ENCODE measurements at places on chromosomes 3 and 15.

GRCh38 chr3:100575704-100576103 is 33.7 kb upstream of the ADGRG7 start:
- no peak for DNase-seq

GRCh38 chr15:44033894-44034293 is 161.2 kb downstream of the FRMD5 start:
- peak; percentile 27 for DNase-seq

- no peak for DNase-seq
These were observed 16.5 kb upstream of the CYP11A1 start for GRCh38 chr15:74383695-74384565.

DNA sequence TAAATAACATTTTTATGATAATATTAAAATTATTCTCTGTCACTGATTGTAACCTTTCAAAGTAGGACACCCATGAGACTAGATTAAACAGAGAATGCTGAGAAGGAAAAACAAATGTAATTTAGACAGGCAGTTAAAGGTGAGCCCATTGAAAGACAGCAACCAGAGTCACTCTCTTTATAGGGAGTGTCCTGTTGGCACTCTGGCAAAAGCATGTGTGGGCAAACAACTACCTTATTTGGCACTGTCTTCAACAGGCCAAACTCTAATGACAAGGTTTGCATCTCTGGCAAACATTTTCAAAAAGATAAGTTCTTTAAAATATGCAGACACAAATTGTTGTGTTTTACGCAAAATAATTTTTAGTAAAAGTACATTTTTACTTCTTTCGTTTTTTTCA is 29.8 kb downstream of the NFKBIZ start:
- no peak for DNase-seq

DNA sequence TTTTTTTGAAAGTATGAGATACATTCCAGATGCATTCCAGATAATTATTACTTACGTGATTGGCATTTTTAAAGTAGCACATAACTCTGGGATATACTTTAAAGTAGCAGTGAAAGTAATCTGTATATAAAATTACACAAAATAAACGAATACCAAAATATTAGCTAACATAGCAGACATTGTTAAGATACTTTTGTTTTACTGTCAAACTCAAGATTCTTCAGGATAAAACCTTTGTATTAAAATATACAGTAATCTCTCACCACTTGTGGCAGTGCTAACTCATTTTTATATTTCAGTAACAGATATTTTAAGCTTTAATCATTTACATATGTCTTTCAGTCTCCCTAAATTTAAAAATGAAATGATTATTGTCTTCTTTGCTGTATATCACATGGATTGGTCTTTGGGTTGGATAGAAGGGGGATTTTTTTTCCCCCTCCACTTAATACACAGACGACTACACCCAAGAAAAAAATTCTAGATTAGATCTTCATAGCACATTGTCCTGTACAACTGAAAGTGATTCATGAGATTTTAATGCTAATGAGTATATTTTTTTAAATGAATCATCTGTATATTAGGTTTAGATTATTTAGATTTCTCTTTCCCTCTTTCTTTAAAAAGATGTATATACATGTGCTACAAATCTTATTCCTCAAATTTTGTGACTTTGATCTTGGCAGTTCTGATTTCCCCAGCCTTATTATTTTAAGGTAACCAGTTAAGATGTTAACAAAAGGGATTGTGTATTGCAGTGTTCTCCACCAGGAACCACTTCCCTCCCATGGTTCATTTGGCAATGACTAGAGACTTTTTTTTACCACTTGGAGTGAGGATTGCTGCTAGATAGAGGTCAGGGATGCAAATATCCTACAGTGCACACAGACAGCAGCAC is 24.5 kb upstream of the EBLN2 start:
- no peak for DNase-seq

DNA sequence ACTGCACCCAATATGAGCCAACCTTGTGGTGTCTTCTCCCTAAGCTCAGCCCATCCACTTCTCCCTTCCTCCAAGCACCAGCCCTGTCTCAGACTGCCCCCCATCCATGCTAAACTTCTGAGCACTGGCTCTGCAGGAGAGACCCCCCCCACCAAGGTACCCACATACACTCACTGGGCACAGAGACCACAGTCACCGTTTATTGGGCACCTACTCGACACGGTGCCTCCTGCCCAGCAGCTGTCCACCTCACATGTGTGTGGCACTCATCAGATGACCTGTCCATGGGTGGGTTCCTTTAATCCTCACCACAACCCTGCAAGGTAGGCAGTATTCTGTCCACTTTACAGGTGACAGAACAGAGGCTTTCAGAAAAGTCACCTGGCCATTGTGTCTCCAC is 22.3 kb upstream of the SFMBT1 start:
- DNase-seq: no peak

DNA sequence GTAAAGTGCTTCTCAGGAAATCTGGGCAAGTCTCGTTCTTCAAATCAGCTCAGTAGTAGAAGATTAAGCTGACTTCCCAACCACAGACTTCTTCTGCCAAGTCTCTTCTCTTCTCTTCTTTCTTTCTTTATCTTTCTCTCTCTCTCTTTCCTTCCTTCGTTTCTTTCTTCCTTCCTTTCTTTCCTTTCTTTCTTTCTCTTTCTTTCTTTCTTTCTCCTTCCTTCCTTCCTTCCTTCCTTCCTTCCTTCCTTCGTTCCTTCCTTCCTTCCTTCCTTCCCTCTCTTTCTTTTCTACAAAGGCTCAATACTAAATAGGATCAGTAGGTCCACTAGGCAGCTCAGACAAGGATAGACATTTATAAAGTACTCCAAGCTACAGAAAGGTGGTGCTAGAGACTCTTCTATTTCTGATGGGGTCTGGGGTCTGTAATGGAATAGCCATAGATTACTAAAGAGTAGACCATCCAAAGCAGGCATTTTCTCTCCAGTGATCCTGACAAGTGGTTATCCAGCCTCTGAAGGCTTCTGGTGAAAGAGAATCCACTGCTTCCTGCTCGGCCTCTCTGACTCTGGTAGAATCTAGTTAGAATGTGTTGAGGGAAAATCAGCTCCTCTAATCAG is 100.8 kb downstream of the TPRG1 start:
- DNase-seq: no peak

DNA sequence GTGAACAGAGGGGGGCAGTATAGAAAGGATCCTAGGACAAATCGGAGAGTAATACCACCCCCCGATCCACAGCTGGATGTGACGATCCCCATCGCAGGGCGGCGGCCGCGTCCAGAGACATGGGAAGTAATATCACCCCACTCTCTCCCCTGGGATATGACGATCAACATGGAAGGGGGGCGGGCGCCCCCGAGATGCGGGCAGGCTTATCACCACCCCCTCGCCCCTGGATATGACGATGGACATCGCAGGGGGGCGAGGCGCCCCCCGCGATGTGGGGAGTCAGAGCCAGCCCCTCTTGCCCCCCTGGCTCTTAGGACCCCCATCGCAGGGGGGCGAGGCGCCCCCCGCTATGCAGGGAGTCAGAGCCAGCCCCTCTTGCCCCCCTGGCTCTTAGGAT is 120.4 kb upstream of the OSBPL11 start:
- no peak for DNase-seq

GRCh38 chr3:20528180-20528770 is 342.3 kb upstream of the SGO1 start:
- DNase-seq: no peak

DNA sequence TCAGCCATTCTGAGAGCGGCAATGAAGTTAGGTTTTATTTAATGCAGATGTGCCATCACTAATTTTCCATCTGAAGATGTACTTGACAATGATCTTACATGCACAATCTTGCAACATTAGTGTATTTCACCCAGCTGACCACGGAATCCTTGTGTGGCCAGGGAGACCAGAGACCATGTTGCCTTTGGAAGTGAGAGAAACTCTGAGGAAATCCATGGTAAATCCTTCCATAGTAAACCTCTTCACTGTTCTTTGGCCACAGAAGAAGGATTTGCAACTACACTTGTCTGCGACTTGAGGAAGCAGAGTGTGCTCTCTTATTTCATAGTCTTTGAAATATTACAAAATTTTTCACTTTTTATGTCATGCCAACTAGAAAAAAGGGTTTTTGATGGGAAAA is 128.4 kb upstream of the IGSF10 start:
- DNase-seq: no peak

GRCh38 chr3:194246709-194247349 is 104.3 kb downstream of the CPN2 start:
- no peak for DNase-seq

DNA sequence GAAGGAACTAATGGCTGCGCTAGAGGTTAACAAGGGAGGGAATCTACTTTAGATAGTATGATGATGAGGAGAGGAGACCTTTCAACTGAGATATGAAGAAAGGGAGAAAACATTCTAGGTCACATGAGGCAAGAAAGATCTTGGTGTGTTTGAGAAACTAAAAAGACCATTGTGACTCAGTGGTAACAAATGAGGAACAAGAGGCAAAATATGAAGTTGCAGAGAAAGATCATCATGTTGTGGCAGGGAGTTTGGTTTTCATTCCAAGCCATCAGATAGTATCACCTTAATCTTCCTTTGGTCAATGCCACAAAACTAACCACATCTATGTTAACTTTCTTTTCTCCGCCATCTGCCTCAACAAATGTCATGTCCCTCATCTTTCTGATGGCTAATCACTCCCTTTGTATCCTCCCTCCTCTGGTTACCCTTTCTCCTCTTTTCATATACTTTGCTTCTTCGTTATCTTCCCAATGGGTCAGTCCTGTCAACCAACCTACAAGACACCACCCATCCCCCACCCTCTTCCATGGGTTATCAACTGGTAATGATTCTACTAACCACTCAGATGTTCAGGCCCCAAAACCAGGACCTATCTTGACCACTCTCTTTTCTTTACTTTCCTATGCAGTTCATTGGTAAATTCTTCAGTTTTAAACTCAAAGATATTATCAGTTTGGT is 2.4 kb upstream of the PDCD6IP start:
- DNase-seq: no peak

DNA sequence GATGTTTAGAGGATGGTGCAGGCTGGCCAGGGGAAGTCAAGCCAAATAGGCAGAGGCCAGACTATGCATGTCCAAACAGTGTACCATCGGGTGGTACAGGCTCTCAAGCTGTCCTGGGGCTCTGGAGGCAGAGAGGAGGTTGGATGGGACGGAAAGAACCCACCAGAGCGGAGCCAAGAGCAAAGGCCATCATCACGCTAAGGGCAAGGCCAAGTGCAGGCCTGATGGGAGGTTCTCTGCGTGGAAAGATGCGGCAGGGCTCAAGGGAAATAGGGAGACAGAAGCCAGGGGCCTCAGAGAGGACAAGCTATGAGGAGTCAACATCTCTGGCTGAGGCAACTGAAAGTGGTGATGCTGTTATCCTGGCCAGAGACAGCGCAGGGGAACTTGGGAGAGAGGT is 102.7 kb downstream of the ASB7 start:
- DNase-seq: no peak

- DNase-seq: no peak
These were observed 258.3 kb downstream of the IL5RA start for GRCh38 chr3:2851835-2852234.

DNA sequence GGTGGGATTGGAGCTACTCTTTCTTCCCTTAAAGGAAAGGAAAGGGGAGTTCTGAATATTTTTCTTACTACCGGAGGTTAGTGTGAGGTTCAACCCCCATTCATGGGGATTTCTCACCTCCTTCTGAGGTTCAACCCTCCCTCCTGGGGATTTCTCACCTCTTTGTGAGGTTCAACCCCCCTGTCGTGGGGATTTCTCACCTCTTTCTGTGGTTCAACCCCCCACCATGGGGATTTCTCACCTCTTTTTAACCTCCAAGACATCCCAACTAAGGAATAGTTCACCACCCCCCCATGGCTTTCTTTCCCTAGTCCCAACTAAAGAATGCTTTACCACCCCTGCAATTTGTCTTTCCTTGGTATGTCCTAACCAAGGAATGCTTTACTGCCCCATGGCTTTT is 520.3 kb downstream of the EDEM1 start:
- DNase-seq: no peak

GRCh38 chr3:24678421-24678865 is 183.8 kb upstream of the THRB start:
- peak; percentile 60 for DNase-seq

Data from GM04504 (cell line).